ENCODE measurements at places on chromosomes 3 and 15.

- DNase-seq = no peak
Measured at GRCh38 chr3:42771271-42771670, 1.8 kb downstream of the CCDC13 start.

- no peak for DNase-seq
Measured at GRCh38 chr3:178456621-178457285, 79.5 kb upstream of the KCNMB2 start.

DNA sequence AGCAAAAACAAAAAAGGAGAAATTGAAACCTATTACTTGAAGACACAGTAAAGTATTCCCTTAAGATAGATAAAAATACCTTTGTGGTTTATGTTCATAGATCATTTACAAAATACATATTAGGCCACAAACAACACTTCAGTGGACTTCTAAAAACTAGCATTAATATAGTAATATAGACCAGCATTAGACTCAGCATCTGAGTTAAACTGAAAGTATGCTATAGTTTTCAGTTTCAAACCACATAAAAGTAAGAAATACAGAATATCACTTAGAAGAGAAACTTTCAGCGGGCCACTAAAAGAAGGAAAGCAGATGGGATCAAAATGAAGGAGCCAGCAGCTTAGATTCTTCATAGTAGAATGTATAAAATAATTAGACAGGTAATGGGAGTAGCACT, 86.6 kb downstream of the MSL2 start:
- DNase-seq = no peak

DNA sequence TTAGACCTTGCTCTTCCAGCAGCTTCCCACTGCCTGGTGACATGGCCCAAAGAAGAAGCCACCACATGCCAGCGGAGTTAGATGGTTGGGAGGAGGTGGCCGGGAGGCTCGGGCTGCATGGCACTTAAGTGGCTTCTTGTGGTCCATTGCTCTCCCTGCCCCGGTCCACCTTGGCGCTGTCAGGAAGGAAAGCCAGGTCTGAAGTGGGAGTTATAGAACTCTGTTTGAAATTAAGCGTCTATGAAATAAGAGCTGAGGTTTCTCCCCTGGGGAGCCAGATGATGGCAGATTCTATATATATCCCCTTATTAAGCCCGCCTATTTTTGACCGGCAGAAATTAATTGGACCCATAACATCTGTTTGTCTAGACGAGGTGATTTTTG, 61.2 kb downstream of the ITGA11 start:
- no peak for DNase-seq

DNA sequence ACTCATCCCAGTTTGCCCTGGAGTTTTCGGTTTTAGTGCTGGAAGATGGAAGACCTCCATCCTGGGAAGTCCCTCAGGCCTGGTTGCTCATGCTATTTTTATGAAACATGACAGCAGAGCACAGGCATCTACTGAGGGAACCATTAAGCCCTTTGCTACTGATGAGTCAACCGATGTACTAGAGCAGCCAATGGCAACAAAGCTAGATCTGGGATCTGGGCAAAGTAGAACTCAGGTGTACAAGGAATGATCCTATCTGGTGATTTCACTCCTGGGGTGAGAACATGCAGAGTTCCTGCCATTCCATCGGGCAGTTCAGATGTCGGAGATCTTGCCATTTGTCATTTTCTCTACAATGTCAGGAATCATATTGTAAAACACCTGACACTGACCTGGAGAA, 166.2 kb upstream of the NSMCE3 start:
- DNase-seq = no peak

DNA sequence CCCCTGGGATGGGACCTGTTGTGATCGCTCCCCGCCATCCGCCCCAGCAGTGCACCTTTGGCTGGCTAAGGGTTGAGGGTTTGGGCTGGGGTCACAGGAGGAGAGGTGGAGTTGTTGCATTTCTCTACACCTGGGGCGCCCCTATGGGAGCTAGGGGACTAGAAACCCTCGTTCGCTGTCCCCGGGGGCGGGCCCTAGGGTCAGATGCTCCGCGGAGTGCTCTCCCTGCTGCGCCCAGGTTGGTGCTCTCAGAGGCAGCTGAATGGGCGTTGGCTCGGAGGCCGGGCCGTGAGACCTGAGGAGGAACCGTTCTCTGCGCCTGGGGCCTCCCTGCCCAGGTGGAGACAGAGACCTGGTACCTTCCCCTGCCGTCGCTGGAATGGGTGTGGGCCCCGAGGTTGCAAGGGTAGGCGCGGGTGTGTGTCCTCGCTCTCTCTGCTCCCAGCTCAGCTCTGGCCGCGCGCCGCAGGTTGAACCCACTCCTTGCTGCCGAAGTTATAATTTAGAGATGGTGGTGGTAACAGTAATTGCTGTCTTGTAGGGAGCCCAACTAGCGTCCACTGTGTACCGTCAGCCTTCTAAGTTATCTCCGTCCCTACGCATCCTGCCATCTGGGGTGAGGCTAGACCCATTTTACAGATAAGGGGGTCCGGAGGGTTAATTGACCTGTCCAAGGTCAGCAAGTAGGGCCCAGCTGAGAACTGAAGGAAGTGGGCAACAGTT, 965 bp downstream of the FLNB start:
- DNase-seq = no peak

DNA sequence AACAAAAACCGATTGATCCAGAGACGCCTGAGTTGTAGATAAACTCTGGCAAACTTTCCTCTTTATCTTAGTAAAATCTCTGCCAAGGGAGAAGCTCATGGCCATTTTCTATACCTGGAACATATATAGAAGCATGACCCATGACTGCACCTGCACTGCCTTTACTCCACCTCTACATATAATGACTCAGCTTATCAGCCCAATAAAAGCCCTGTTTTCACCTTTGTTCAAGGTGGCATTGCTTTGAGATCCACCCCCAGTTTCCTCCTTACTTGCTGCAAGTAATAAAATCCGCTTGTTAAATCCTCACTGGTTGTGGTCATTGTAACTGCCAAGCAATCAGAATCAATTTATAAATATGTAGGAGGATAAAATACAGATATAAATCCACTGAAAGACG, 1280.4 kb downstream of the NSUN3 start:
- no peak for DNase-seq

All from anterior cingulate cortex (tissue), 58 donors.